ENCODE measurements at places on chromosomes 12 and 14. TPM values are rescaled to one million over a fixed set of nuclear protein-coding genes. Genes with fewer than 3 reads are reported as not detected.

DNA sequence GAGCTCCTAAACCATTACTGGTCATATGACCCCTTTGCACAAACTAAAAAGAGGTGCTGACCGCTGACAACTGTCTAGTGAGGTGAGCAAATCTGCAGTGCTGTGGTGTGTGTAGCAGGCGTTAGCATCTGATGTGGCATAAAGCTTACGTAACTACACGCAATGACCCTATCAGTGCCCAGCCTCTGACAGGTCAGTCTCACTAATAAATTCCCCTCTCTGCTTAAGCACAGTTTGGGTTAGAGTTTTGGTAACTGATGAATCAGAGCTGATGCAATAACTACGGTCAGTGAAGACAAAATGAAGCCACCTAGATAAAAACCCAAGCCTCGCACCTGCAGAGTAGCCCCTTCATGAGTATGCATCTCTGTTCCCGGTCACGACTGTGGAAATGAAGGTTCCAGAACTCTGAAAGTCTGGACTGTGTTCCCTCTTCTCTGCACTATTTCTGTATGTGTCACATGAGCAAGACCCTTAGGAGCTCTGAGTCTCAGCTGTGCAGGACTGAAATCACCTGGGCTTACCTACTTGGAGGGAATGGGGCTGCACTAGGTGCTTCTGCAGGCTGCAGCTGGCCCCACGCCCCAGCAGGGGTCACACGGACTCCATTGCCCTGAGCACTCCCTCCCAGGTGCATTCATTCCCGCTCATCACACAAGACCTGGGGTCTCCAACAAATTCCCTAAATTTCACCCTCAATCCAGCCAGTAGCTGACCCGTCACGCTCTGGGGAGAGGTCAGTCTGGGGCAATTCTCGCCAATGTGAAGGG lies 54.4 kb downstream of the RIMBP2 start:
- no peak overlapping the region for H3K27ac ChIP-seq
- H3K27me3 ChIP-seq: no peaks in the 10 kb centered on the region
- no peak overlapping the region for H3K4me3 ChIP-seq
- peaks cover 5% of the 10 kb centered on the region for H3K4me1 ChIP-seq

- H3K4me3 ChIP-seq: no peak overlapping the region
- H3K27me3 ChIP-seq: no peaks in the 10 kb centered on the region
- H3K4me1 ChIP-seq: no peaks in the 10 kb centered on the region
These were observed 49.1 kb upstream of the KCNJ8 start for GRCh38 chr12:21823581-21823980.

- DNase-seq: no peak
- H3K4me3 ChIP-seq: no peak overlapping the region
- peaks cover 2% of the 10 kb centered on the region for H3K27me3 ChIP-seq
- H3K36me3 ChIP-seq: no peaks in the 10 kb centered on the region
- H3K4me1 ChIP-seq: no peaks in the 10 kb centered on the region
These were observed 87.7 kb downstream of the C12orf75 start for GRCh38 chr12:105418229-105418628.

DNA sequence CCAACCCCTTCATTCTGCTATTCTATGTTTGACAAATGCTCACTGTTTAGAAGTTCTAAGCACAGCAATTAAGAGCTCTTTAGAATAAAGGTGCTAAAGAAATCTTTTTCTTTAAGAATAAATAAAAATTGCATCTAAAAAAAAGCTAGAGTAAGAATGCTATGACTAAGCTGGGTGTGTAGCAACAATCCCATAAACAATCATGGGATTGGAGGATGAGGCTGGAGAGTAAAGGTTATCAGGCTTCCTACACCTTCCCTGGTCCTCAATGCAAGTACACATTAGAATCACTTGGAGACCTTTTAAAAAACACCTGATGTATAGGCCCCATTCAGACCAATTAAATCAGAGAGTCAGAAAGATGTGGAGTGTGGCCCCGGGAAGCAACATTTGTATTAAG lies 88.3 kb downstream of the CIT start:
- DNase-seq: no peak
- no peak overlapping the region for H3K4me3 ChIP-seq
- H3K27me3 ChIP-seq: no peaks in the 10 kb centered on the region
- H3K27ac ChIP-seq: no peak overlapping the region

- H3K27ac ChIP-seq: no peak overlapping the region
- peak overlapping the region; percentile 99 for H3K4me3 ChIP-seq
- H3K4me1 ChIP-seq: peaks cover 27% of the 10 kb centered on the region
- no peaks in the 10 kb centered on the region for H3K27me3 ChIP-seq
- H3K36me3 ChIP-seq: peaks cover 22% of the 10 kb centered on the region
These were observed 1.5 kb upstream of the PPP1CC start for GRCh38 chr12:110744151-110744571.

GRCh38 chr12:65941388-65941787 lies 117.1 kb downstream of the HMGA2 start:
- peaks cover 17% of the 10 kb centered on the region for H3K27me3 ChIP-seq
- H3K36me3 ChIP-seq: no peaks in the 10 kb centered on the region
- no peaks in the 10 kb centered on the region for H3K4me1 ChIP-seq
- no peak for DNase-seq
- no peak overlapping the region for H3K27ac ChIP-seq
- no peak overlapping the region for H3K4me3 ChIP-seq

DNA sequence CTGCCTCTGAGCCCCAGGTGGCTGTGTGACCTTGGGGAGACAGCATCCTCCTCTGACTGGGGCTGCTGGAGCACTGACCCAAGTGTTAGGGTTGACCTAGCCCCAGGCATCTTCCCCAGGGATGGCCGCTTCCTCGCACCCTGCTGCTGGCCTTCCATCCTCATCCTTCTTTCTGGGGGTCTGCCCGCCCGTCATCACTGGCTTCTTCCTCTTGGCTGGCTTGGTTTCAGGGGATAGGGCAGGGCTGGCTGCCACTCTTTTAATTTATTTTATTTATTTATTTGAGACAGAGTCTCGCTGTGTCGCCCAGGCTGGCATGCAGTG lies 3.5 kb downstream of the TEDC1 start:
- H3K27me3 ChIP-seq: no peaks in the 10 kb centered on the region
- no peak for DNase-seq
- peaks cover 7% of the 10 kb centered on the region for H3K4me1 ChIP-seq
- no peak overlapping the region for H3K27ac ChIP-seq

DNA sequence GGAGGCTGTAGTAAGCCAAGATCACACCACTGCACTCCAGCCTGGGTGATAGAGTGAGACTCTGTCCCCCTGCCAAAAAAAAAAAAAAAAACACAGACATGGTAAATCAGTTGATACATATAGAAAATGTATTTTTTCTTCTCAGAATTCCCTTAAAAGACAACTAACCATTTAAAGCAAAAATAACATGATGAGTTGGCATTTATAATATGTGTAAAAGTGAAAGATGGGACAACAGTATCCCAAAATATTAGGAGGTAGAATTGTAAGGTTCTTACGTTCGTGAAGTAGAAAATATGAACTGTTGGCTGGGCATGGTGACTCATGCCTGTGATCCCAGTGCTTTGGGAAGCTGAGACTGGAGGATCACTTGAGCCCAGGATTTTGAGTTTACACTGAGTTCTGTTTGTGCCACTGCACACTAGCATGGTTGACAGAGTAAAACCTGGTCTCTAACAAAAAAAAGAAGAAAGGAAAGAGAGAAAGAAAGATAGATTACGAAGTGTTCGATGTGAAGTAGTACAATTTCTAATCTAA lies 296.7 kb downstream of the FBXL14 start:
- no peaks in the 10 kb centered on the region for H3K27me3 ChIP-seq
- no peaks in the 10 kb centered on the region for H3K4me1 ChIP-seq
- DNase-seq: no peak

- H3K27ac ChIP-seq: no peak overlapping the region
- no peaks in the 10 kb centered on the region for H3K27me3 ChIP-seq
- no peak for DNase-seq
- H3K4me3 ChIP-seq: no peak overlapping the region
These were observed 223.6 kb upstream of the SOX5 start for GRCh38 chr12:24173067-24173466.

DNA sequence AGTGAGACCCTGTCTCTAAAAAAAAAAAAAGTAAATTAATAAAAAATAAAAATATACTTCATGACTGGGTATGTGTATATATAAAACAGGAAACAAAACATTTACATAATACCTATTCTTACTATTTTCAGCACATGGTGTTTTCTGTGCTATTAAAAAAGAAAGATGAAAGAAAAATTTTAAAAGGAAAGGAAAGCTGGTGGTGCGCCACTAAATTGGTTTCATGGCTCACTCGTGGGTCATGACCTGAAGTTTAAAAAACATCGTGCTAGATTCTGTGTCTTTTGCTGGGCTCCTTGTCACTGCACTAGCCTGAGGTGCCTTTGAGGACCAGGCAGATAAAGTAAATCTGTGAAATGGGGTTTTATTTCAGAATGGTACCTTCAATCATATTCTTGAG lies 69.8 kb downstream of the IFT43 start:
- H3K4me3 ChIP-seq: no peak overlapping the region
- H3K4me1 ChIP-seq: no peaks in the 10 kb centered on the region
- no peak overlapping the region for H3K27ac ChIP-seq
- DNase-seq: no peak
- H3K36me3 ChIP-seq: no peaks in the 10 kb centered on the region
- no peaks in the 10 kb centered on the region for H3K27me3 ChIP-seq

DNA sequence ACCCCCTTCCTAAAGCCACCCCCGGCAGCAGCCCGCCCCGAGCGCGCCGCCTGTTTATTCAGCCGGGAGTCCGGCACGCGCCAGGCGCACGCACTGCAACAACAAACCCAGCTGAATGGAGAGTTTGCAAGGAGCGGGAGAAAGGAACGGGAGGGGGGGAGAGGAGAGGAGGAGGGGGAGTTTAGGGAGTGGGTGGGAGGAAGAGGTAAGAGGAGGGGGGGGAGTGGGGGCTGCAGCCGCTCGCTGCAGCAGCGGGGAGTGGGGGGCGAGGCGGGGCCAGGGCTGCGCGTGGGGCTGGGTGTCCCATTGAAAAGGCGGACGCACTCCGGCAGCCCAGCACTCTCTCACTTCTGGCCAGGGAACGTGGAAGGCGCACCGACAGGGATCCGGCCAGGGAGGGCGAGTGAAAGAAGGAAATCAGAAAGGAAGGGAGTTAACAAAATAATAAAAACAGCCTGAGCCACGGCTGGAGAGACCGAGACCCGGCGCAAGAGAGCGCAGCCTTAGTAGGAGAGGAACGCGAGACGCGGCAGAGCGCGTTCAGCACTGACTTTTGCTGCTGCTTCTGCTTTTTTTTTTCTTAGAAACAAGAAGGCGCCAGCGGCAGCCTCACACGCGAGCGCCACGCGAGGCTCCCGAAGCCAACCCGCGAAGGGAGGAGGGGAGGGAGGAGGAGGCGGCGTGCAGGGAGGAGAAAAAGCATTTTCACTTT lies at the start of gene ASCL1:
Gene ASCL1 (plus strand): TSS at position 336 of the 712 bp plus-strand sequence. CDS start 571 bp downstream, outside the sequence.
- peak within 1 kb of the TSS; percentile 55 for H3K4me3 ChIP-seq
- DNase-seq: no peak
- peaks cover 37% of the 10 kb centered on the region for H3K4me1 ChIP-seq
- peak within 1 kb of the TSS; percentile 28 for H3K27ac ChIP-seq
- peaks cover 84% of the 10 kb centered on the region for H3K27me3 ChIP-seq
- H3K36me3 ChIP-seq: peaks cover 1% of the 10 kb centered on the region

GRCh38 chr14:29926228-29926627 lies 1.4 kb downstream of the PRKD1 start:
- H3K27ac ChIP-seq: no peak overlapping the region
- H3K36me3 ChIP-seq: peaks cover 4% of the 10 kb centered on the region
- DNase-seq: no peak
- peaks cover 29% of the 10 kb centered on the region for H3K27me3 ChIP-seq
- no peak overlapping the region for H3K4me3 ChIP-seq

- H3K36me3 ChIP-seq: peaks cover 47% of the 10 kb centered on the region
- DNase-seq: no peak
- H3K27ac ChIP-seq: no peak overlapping the region
- no peak overlapping the region for H3K4me3 ChIP-seq
These were observed 77.1 kb upstream of the ANKS1B start for GRCh38 chr12:100061814-100062213.

DNA sequence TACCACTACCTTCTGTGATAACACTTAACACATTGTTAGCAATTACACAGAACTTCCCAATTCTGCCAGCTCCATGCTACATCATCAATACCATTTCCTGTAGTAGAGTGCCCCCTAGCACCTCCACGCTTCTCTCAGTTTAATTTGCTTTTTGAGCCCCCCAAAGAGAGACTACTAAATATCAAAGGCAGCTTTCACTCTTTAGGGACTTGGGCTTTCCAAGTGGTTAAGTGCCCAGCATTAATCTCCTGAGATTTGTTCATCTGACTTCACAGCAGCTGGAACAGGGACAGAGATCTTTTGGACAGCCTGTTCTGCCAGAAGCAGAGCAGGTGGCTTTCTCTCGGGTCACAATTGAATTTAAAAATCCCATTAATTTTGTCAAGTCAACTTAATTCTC lies 954.9 kb downstream of the DIO2 start:
- H3K36me3 ChIP-seq: peaks cover 1% of the 10 kb centered on the region
- no peak overlapping the region for H3K4me3 ChIP-seq
- no peak overlapping the region for H3K27ac ChIP-seq
- H3K27me3 ChIP-seq: no peaks in the 10 kb centered on the region
- no peak for DNase-seq

- peak overlapping the region; percentile 82 for H3K27ac ChIP-seq
- no peaks in the 10 kb centered on the region for H3K27me3 ChIP-seq
- no peak for DNase-seq
- peak overlapping the region; percentile 83 for H3K4me3 ChIP-seq
- peaks cover 29% of the 10 kb centered on the region for H3K4me1 ChIP-seq
These were observed 245 bp upstream of the BRMS1L start for GRCh38 chr14:35825968-35826217.

GRCh38 chr12:93745286-93745685 lies 68.1 kb downstream of the CRADD start:
- no peaks in the 10 kb centered on the region for H3K36me3 ChIP-seq
- peaks cover 25% of the 10 kb centered on the region for H3K4me1 ChIP-seq
- no peak overlapping the region for H3K27ac ChIP-seq
- no peak for DNase-seq
- no peaks in the 10 kb centered on the region for H3K27me3 ChIP-seq

- no peak overlapping the region for H3K27ac ChIP-seq
- H3K36me3 ChIP-seq: peaks cover 3% of the 10 kb centered on the region
- H3K27me3 ChIP-seq: peaks cover 2% of the 10 kb centered on the region
- no peak for DNase-seq
- no peak overlapping the region for H3K4me3 ChIP-seq
These were observed 8.9 kb upstream of the IFNG-AS1 start for GRCh38 chr12:67980391-67980790.

GRCh38 chr12:116864371-116865160 lies 16.7 kb downstream of the HRK start:
- no peak overlapping the region for H3K4me3 ChIP-seq
- no peak overlapping the region for H3K27ac ChIP-seq
- peaks cover 2% of the 10 kb centered on the region for H3K36me3 ChIP-seq
- H3K4me1 ChIP-seq: peaks cover 14% of the 10 kb centered on the region

Gene LIN7A
- not detected for total RNA-seq

Gene KRT83
- not detected for total RNA-seq

Gene PPM1H
- 0.32 TPM for total RNA-seq

Gene MANSC4
- not detected for total RNA-seq

Gene NYNRIN
- 0.05 TPM for total RNA-seq

Gene CISTR
- total RNA-seq: not detected

Gene OAS1
- total RNA-seq: 161 TPM

Gene SUPT16H
- total RNA-seq: 151 TPM

Measured in activated CD8-positive, alpha-beta memory T cell treated with anti-CD3 and anti-CD28 coated beads, Interleukin-2, amount 10 ng/mL, durations not matched to agents 7 days and 5 days (primary cell).